ENCODE measurements at places on chromosomes 3 and 15. TPM values are rescaled to one million over a fixed set of nuclear protein-coding genes. Genes with fewer than 3 reads are reported as not detected.
A peak's percentile ranks its signal among the peaks of the same experiment; 100 is the strongest.

The IL17RB gene
- total RNA-seq, result 0.52 TPM

The WWTR1 gene
- 413 TPM for total RNA-seq

- H3K4me3 ChIP-seq, result no peak overlapping the region
- no peaks in the 10 kb centered on the region for H3K27me3 ChIP-seq
- DNase-seq, result no peak
- H3K4me1 ChIP-seq, result peaks cover 26% of the 10 kb centered on the region
Observed at GRCh38 chr15:51377038-51377786, 35.8 kb downstream of the GLDN start.

GRCh38 chr15:39692356-39693327 lies 90.0 kb downstream of the FSIP1 start:
- H3K27ac ChIP-seq, result peak overlapping the region; percentile 70
- H3K36me3 ChIP-seq, result no peaks in the 10 kb centered on the region
- H3K27me3 ChIP-seq, result no peaks in the 10 kb centered on the region
- H3K4me3 ChIP-seq, result peak overlapping the region; percentile 44
- no peak for DNase-seq

The KNG1 gene
- total RNA-seq, result not detected

The FGF12 gene
- 10.2 TPM for total RNA-seq

- DNase-seq, result no peak
- no peaks in the 10 kb centered on the region for H3K36me3 ChIP-seq
- H3K27me3 ChIP-seq, result no peaks in the 10 kb centered on the region
- peaks cover 4% of the 10 kb centered on the region for H3K4me1 ChIP-seq
- no peak overlapping the region for H3K4me3 ChIP-seq
Observed at GRCh38 chr3:65436580-65436979, 602.1 kb downstream of the MAGI1 start.

The GOLGA6L7 gene
- total RNA-seq, result not detected

- H3K27ac ChIP-seq, result no peak overlapping the region
- no peaks in the 10 kb centered on the region for H3K4me1 ChIP-seq
- no peaks in the 10 kb centered on the region for H3K36me3 ChIP-seq
- no peak overlapping the region for H3K4me3 ChIP-seq
- DNase-seq, result no peak
Observed at GRCh38 chr3:189739378-189739777, 108.2 kb downstream of the TP63 start.

GRCh38 chr3:28467414-28467813 lies 118.8 kb upstream of the AZI2 start:
- no peak overlapping the region for H3K27ac ChIP-seq
- DNase-seq, result no peak
- no peaks in the 10 kb centered on the region for H3K4me1 ChIP-seq
- no peaks in the 10 kb centered on the region for H3K27me3 ChIP-seq

The SLC12A1 gene
- not detected for total RNA-seq

The C2CD4A gene
- total RNA-seq, result 0.33 TPM

The BOC gene
- 91.0 TPM for total RNA-seq

The OCA2 gene
- 0.17 TPM for total RNA-seq

GRCh38 chr15:75809986-75810750 lies 33.1 kb upstream of the UBE2Q2 start:
- no peak overlapping the region for H3K27ac ChIP-seq
- H3K27me3 ChIP-seq, result no peaks in the 10 kb centered on the region
- DNase-seq, result no peak
- no peak overlapping the region for H3K4me3 ChIP-seq

DNA sequence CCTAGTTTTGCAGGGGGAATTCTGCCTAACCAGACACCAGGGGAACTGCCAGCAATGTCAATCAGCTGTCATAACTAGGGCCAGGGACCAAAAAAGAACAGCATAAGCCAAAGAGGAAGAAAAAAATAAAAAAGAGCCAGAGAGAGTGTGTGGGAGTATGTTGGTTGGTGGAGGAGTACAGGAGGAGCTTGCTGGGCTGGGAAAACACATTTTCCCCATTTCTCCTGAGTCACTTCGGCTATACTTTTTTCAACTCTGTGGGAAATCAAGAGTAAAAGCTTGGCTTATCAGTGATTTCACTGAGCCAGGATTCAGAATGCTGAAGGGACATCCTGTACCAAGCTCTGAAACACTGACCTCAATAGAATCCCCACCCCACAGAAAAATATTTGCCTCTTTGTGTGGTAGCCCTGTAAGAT lies 144.7 kb upstream of the DPH6 start:
- peaks cover 59% of the 10 kb centered on the region for H3K4me1 ChIP-seq
- DNase-seq, result no peak
- no peak overlapping the region for H3K4me3 ChIP-seq
- no peaks in the 10 kb centered on the region for H3K27me3 ChIP-seq
- H3K36me3 ChIP-seq, result no peaks in the 10 kb centered on the region

The SLCO2A1 gene
- 17.6 TPM for total RNA-seq

The SNTN gene
- total RNA-seq, result not detected

DNA sequence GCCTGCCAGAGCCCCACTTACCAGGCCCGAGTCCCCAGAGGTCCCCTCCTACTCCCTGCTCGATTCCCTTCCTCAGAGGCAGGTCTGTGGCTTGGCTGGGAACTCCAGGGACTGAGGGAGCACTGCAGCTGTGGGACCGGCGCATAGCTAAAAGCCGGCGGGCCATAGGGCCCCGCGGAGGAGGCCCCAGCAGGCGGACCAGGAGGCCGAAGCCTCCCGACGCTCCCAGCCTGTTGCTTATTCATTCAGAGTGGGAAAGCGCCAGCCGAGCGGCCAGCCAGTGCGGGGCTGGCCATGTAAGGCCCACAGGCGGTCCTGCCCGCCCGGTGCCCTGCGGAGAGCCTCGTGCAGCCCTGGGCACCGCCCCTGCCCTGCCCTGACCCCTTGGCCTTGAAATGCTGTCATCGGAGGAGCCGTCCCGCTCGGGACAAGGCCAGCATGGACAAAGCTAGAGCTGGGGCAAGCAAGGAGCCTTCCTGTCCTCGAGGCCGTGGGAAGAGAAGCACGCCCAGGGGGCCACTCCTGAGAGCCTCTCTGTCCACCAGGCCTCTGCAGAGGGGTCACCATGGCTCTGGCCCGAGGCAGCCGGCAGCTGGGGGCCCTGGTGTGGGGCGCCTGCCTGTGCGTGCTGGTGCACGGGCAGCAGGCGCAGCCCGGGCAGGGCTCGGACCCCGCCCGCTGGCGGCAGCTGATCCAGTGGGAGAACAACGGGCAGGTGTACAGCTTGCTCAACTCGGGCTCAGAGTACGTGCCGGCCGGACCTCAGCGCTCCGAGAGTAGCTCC lies at the start of gene LOXL1:
LOXL1 (plus strand) TSS at position 244 of the 784 bp plus-strand sequence; CDS start at position 566, 322 bp downstream.
- H3K27ac ChIP-seq, result peak within 1 kb of the TSS; percentile 96
- H3K36me3 ChIP-seq, result no peaks in the 10 kb centered on the region
- H3K4me3 ChIP-seq, result peak within 1 kb of the TSS; percentile 80
- DNase-seq, result no peak
- H3K27me3 ChIP-seq, result no peaks in the 10 kb centered on the region
- peaks cover 73% of the 10 kb centered on the region for H3K4me1 ChIP-seq

DNA sequence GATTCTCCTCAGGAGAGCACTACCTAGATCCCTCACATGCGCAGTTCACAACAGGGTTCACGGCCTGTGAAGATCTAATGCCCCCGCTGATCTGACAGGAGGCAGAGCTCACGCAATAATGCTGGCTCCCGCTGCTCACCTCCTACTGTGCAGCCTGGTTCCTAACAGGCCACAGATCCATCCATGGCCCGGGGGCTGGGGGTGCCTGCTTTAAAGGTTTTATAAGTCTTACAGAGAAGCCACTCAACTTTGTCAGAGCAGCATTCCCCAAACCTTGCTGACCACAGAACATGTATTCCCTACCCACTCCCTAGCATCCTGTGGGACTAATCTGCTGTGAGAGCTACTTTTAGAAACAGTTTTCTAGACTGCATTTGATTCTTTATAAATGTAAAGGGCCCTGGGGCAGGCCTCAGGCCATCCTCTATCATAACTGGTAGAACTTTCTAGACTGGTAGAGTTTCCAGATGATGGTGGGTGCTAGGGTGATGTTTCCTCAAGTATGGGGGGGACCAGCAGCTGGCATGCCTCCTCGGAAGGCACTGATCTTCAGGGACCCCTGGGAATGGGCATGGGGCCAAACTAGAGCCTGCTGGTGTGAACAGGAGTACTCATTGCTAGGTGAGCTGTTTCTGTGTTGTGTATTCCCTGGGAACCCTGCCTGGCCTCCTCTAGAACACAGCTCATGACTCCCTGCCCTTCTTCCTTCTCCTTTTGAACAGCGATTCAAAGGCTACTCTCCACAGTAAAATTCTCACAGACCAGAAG lies 25.7 kb upstream of the RAD18 start:
- no peaks in the 10 kb centered on the region for H3K4me1 ChIP-seq
- no peak overlapping the region for H3K27ac ChIP-seq
- H3K36me3 ChIP-seq, result peaks cover 6% of the 10 kb centered on the region

The CADM2 gene
- total RNA-seq, result 9.6 TPM

DNA sequence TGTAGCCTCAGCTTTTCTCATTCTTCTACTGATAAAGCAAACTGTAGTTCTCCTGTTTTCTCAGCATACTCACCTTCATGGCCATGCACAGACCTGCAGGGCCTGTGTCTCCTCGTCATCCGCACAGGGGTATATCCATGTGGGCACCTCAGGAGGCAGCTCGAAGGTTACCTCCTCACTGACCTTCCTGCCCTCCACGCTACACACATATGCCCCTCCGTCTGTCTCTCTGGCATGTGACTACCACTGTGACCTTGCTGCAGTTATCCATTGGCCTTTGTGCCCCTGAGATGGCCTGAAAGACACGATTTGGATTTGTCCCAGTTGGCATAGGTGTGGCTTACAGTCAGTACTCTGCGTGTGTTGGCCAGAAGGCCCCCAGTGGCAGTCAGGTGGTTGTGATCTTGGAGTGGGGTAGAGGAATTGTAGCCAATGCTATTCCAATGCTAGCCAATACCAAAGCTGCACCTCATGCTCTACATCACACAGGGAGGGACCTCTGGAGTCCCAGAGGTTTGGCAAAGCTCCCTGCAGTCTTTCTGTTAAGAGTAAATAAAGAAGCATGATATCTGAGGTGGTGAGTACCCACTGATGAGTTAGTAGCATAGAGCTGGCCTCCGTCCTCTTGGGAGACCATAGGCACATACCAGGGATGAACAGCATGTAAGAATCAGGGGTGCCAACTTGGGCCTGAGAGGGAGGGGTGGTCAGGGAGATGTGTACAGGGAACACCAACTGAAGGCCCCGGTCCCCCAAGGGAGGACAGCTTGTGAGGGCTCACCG lies 143.4 kb downstream of the EEFSEC start:
- H3K4me1 ChIP-seq, result peaks cover 20% of the 10 kb centered on the region
- H3K4me3 ChIP-seq, result no peak overlapping the region
- H3K27ac ChIP-seq, result no peak overlapping the region
- DNase-seq, result no peak
- H3K27me3 ChIP-seq, result no peaks in the 10 kb centered on the region

GRCh38 chr3:141308588-141309218 lies 59.6 kb upstream of the ZBTB38 start:
- no peaks in the 10 kb centered on the region for H3K36me3 ChIP-seq
- no peak overlapping the region for H3K27ac ChIP-seq
- no peak for DNase-seq
- peaks cover 7% of the 10 kb centered on the region for H3K4me1 ChIP-seq
